DND-41 (cell line): ENCODE measurements at places on chromosomes 5 and 9.

DNA sequence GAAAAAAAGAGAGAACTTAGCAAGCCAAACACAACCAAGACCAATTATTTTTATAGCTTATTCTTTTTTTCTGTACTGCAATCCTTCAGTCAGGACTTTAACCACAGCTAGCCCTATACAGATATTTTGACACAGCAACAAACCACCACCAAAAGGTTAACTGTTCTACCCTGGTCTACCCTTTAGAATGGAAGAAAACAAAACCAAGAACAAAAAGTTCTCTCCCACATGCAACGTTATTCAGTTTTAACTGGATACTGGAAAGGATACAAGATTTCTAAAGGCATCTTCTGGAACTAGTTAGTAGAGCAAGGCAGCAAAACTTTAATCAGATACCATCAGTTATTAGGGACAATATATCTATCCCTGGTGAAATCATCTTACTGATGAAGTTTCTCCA is 32.6 kb downstream of the ECPAS start:
- no peak for DNase-seq

GRCh38 chr5:20572614-20573013 is 584.6 kb upstream of the CDH18 start:
- no peak for DNase-seq

DNA sequence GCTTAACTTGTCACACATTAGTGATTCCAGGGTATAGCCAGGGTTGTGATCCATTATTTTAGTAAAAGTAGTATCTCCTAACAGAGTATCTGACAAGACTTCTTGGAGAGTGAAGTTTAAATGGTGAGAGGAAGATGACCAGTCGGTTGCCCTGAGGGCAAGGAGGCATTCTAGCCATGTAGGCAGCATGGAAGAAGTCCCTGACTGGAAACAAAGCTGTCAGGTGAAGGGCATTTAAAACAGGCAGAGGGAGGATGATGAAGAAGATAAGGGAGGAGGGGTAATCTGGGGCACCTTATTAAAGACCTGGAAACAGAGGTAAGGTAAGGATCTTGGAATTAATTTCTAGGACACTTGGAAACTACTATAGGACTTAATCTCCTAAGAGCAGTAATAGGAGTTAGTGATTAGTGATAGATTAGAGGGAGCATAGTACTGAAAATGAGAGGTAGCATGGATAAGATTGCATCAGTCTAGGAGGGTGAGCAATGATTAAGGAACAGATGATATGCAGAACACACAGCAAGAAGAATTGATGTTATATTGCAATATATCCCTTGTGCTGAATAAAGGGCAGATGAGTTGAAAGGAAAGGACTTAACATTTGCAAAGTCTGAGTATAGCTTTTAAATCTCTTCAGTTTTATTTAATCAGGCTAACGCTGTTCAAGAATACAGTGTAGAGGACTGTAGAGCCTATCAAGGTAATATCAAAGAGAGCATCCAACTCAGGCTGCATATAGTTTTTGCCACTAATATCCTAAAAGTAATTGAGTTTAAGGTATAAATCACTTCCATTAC is 9.6 kb downstream of the KIF2A start:
- no peak for DNase-seq

GRCh38 chr9:130845901-130846481 is 10.9 kb downstream of the ABL1 start:
- no peak for DNase-seq

GRCh38 chr5:84685121-84685894 is 300.6 kb upstream of the EDIL3 start:
- DNase-seq = no peak

GRCh38 chr5:73997960-73998359 is 372.0 kb downstream of the ARHGEF28 start:
- no peak for DNase-seq

- DNase-seq = no peak
Observed at GRCh38 chr5:100668511-100668910, 133.3 kb downstream of the FAM174A start.

GRCh38 chr9:136961279-136962065 is 9.4 kb downstream of the LCN12 start:
- DNase-seq = no peak

DNA sequence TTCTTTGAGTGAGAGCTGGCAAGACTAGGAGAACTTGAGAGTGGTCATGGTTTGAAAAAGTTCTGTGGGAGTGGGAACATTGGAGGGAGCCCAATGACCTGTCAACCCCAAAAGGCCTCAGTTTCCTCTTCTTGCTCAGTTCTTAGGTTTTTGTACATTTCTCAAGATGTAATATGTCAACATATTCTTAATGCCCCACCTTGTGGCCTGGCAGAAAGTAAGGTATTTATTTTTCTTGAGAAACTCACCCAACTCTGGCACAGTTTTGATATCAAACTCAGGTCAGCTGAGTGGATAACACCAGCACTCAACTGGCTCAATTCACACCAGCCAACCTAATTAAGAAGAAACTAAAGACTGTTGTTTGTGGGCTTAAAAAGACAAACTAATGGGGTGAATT is 123.0 kb upstream of the SLC27A6 start:
- DNase-seq = no peak

DNA sequence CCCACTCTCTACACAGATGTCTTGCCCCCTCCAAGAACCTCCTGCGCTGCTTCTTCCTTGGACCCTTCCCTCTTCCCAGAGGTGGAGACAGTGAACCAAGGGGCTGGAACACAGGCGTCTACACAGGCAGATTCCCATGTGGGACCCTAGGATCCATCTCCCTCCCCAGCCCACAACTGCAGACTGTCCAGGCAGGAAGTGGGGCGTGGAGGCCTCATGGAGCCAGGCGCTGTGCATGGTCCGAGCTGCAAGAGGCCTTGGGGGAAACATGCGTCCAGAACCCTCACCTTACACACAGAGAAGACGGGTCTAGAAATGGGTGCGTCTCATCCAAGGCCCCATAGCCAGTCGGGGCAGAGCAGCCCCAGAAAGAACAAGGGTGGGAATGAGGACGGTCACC is 117.5 kb downstream of the VAV2 start:
- no peak for DNase-seq

GRCh38 chr9:23011669-23012068 is 565.0 kb downstream of the DMRTA1 start:
- no peak for DNase-seq

DNA sequence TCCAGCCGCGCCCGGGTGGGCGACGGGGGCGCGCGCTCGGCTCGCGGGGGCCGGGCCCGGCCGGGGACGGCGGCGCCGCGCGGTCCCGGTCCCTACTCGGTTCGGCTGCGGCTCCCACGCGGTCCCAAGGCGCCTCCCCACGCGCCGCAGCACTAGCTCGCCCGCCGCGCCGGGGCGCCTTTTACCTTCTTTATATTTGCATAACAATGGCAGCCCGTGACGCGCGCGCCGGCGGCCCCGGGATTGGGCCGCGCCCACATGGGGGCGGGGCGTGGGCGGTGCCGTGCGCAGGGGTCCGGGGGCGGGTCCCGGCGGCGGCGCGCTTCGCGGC is at the start of gene NRARP:
TSS of gene NRARP (minus strand) at position 154 of the 331 bp plus-strand sequence. CDS start 343 bp downstream, outside the sequence.
- DNase-seq = no peak

DNA sequence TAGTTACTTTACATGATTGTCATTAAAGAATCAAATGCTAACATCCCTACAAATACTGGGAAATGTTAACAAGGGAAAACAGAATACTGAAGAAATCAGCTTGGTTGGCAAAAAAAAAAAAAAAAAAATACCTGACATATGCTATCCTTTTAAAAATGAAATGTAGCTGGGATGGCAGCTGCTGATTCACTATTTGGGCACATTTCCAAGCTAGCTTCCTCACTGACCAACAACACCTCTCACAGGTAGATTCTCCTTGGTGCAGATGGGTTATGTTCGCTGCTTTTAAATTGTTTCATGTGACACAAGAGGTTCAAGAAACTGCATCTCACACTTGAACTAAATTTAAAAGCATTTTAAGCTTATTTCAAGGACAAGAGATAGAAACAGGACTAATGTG is 6.1 kb upstream of the PRUNE2 start:
- no peak for DNase-seq

DNA sequence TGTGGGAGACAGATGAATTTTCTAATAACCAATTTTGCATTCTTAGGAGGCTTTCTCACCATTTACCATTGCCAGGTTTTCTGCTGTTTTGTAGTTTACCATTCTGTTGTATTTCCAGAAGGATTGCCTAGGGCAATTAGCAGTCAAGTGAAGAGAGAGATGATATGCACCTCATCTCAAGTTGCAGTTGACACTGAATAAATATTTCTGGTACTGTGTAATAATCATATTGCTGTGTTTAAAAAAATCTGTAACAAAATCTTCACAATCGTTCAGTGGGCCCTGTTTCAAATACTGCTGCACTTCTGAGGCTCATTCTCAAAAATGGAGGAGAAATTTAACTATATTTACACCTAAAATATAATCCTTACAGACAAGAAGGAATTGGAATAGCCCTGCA is 706.1 kb upstream of the PTPRD start:
- no peak for DNase-seq

- no peak for DNase-seq
Observed at GRCh38 chr9:95852059-95853032, 23.1 kb upstream of the ERCC6L2 start.

DNA sequence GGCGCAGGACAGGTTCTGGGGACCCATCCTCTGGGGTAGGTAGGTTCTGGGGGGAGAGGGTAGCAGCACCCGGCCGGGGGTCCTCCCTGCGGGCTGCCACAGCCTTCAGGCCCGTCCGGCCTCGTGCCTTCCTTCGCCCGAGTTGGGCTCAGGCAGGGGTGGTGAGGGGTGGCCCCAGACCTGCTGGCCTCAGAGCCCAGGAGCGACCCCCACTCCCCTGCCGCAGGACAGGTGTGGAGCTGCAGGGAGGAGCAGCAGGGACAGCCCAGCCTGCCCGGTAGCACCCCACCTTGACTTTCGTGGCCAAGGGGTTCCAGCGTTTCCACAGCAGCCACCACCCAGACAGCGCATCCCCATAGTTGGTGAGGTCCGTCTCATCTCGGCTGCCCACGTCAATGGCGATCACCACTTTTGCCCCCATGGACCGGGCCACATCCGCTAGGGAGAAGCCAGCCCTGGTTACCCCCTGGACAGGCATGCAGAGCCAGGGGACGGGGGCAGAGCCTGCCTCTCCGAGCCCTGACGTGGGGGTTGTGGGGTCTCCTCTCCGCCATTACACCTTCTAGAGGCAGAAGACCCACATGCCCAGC is 3.4 kb upstream of the NSMF start:
- no peak for DNase-seq

DNA sequence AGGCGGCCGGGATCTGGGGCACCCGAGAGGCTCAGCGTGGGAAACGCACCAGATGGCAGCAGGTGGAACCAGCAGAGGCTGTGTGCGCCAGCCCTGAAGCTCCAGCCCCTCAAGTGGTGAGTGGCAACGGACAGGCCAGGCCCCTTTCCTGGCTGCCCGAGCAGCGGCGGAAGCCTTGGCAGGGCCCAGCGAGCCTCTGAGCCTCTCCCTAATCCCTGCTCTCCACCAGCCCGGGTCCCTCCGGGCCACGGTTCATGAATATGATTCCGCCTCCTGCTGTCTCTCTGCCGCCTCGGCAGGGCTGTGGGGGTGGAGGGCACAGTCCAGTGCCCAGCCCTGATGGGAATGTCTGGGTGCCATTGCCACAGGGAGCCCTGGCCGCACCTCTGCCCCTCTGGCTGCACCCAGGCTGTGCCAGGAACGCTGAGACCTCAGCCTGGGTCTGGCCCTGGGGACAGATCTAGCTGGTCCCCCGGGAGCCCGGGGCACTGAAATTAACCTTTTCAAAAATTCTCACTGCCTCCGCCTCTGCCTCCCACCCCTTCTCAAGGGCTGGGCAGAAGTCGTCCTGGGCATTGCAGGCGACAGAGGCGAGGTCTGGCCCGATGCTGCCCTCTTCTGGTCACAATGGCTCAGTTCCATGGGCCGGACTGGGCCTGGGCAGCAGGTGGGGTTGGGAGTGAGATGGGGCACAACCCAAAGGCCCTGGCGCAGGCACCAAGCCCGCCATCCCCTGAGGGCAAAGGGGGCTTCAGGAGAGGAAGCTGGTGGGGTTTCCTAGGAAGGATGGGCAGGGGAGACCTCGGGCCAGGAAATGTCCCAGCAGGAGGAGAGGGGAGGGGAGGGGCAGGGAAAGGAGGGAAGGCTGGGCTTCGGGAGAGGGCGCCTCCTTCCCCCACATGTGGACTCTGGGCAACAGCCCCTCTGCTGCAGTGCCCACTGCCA is 20.3 kb downstream of the CCDC187 start:
- DNase-seq = peak; percentile 66

DNA sequence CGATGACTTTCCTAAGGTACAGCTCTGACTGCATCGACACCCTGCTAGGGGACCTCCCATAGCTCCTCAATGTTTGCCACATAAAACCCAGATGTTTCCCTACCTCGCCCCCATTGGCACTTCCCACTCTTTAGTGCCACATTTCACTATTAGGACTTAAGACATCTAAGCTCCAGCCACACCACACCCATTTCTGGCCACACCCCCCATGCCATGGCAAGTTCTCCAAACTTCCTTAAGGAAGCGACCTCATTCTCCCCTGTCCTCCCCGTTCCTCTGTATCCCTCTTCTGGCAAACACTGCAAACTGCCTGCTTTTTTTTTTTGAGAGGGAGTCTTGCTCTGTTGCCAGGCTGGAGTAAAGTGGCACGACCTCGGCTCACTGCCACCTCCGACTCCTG is 62.9 kb downstream of the USP20 start:
- DNase-seq = no peak

GRCh38 chr9:37550781-37551180 is 25.4 kb downstream of the FBXO10 start:
- DNase-seq = no peak

DNA sequence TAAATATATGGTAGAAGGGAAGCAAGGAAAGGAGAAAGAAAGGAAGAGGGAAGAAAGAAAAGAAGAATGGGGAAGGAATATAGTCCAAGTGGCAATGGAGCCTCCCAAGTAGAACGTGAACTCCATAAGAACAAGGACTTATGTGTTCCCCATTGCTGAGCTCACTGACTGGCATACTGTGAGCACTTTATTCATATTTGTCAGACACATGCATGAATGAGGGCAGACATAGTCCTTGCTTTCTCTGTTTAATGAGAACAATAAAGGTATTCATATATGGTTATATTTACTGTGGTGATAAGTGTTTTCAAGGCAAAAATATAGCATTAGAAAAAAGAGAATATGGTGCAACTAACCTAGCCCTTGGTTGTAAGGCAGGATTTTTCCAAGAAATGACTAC is 23.6 kb upstream of the HMHB1 start:
- no peak for DNase-seq

DNA sequence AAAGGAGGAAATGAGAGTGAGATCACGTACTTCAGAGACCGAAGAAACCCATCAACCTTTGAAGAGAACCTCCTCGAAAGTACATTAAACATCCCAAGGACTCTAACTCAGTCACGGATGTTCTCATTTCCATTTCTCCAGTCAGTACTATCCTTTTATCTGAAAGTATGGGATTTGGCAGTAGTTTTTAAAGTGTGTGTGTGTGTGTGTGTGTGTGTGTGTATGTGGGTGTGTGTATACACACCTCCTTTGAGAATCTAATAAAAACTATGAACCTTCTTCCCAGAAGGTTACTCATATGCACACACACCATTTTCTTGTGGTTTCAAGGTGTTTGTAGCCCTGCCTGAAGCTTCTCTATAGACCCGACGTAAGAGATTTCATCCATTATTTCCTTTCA is 53.9 kb downstream of the PRDM6 start:
- no peak for DNase-seq
